ENCODE measurements at places on chromosomes 1 and 21.

DNA sequence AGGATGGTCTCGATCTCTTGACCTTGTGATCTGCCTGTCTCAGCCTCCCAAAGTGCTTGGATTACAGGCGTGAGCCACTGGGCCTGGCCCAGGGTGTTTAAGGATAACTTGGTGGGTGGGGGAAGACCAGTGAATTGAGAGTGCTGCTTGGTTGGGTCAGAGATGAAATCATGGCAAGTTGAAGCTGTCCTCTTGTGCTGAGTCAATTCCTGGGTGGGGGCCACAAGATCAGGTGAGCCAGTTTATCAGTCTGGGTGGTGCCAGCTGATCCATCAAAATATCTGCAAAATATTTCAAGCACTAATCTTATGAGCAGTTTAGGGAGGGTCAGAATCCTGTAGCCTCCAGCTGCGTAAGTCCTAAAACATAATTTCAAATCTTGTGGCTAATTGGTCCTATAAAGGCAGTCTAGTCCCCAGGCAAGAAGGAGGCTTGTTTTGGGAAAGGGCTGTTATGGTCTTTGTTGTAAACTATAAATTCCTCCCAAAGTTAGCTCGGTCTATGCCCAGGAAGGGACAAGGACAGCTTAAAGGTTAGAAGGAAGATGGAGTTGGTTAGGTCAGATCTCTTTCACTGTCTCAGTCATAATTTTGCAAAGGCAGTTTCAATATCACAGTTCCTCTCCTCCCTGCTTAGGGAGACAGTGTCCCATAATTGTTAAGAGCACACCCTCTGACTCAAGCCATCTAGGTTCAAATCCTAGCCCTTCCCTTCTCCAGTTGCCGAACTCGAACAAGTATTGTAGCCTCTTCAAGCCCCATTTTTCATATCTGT lies 66.8 kb upstream of the BACH1 start:
- DNase-seq = no peak

DNA sequence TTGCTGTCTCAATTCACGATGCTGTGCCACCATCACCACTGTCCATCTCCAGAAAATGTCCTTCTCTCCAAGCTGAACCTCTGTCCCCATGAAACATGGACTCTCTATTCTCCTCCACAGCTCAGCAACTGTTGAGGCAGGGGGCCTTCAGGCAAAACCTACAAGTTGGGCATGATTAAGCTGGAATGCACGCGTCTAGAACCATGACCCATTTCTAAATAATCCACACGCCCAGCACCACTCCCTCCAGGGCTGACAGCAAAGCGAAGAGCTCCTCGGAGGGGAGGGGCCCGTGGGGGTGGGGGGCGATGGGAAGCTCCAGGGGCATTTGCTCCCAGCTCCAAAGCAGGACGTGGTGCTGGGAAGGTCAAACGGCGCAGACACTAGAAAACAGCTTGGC lies 3.3 kb upstream of the HES5 start:
- no peak for DNase-seq

DNA sequence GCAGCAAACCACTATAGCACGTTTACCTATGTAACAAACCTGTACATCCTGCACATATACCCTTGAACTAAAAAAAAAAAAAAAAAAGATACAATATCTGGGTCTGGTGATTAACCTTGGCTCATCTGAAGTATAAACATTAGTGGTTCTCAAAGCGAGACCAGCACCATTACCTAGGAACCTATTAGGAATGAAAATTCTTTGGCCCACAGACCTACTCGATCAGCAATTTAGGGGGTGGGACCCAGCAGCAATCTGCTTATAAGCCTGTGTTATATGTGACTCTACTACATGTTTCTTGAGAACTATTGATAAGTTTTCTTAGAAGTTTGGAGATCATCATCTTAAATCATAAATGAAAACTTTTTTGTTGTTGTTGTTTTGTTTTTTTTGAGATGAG lies 9.7 kb upstream of the SPATA1 start:
- no peak for DNase-seq

DNA sequence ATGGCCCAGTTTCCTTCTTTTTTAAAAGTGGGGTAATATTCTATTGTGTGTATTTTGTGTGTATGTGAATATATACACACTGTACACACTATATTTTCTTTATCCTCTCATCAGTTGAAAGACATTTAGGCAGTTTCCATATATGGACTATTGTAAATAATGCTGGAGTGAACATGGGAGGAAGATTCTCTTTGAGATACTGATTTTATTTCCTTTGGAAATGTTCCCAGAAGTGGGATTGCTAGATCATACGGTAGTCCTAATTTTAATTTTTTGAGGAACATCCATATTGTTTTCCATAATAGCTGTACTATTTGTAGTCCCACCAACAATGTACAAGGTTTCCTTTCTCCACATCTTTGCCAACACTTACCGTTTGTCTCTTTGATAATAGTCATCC lies 51.0 kb downstream of the F3 start:
- no peak for DNase-seq

- DNase-seq = no peak
Observed at GRCh38 chr1:209590405-209590804, 6.9 kb downstream of the CAMK1G start.

- DNase-seq = no peak
Observed at GRCh38 chr1:243792891-243793290, 57.2 kb downstream of the AKT3 start.

DNA sequence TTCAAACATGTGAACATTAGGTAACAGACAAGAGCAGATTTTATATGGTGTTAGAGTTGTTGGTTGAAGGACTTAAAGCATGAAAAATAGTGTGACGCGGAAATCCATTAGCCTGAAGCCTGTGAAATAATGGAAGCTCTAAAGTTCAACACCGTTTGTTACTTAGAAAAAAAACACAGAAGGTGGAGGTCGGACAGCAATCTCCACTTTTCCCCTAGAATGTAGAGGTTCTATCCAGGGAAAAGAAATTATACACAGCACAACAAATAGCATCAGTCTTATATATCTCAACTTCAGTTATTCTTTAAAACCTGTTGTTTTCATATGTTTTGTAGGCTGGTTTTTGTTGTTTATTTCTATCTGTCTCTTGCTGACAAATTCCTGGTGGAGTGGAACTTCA lies 1.9 kb downstream of the RCAN3 start:
- DNase-seq = no peak

GRCh38 chr1:21233490-21233889 lies 56.8 kb downstream of the ECE1 start:
- no peak for DNase-seq

- peak; percentile 6 for DNase-seq
Observed at GRCh38 chr1:84582802-84583587, 8.8 kb upstream of the CTBS start.

- DNase-seq = no peak
Observed at GRCh38 chr1:238608144-238608543, 717.4 kb upstream of the ZP4 start.

DNA sequence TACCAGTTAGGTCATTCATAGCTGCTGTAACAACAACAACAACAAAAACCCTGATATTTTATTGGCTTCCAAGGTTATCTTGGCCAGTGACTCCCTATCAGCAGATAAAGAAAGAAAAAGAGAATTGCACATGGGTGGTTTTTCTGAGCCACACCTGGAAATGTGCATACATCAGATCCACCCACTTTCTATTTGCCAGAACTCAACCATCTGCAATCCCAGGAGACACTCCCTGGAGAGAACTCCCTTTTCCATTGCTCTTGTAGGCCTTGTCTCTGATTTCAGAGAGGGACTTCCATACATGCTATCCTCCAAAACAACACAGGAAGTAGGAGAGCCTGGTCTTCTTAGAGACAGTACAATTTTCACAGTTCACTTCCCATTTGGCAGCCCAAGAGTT lies 74.9 kb upstream of the ZC3H11B start:
- no peak for DNase-seq

- no peak for DNase-seq
Observed at GRCh38 chr1:166166329-166166697, 488 bp downstream of the FAM78B start.

- DNase-seq = no peak
Observed at GRCh38 chr21:33265664-33266049, 510 bp upstream of the IL10RB start.
